ENCODE measurements at places on chromosomes 5 and 9. TPM values are rescaled to one million over a fixed set of nuclear protein-coding genes. Genes with fewer than 3 reads are reported as not detected.

Gene HSD17B3
- under 0.01 TPM for total RNA-seq

Gene SLCO6A1
- total RNA-seq, result not detected

Gene SLC25A2
- total RNA-seq, result 0.59 TPM

Gene SMIM33
- not detected for total RNA-seq

Gene ENTREP1
- total RNA-seq, result under 0.01 TPM

Gene TRPM3
- 1.2 TPM for total RNA-seq

Gene INSL4
- not detected for total RNA-seq

Gene TRIP13
- total RNA-seq, result 3.8 TPM

Gene HK3
- 1.8 TPM for total RNA-seq

Gene SMARCA2
- 83.1 TPM for total RNA-seq

Gene TENT4A
- total RNA-seq, result 16.5 TPM

Gene IRX2
- 5.3 TPM for total RNA-seq

Gene SLC46A2
- total RNA-seq, result under 0.01 TPM

Gene C8G
- total RNA-seq, result not detected

Gene IFNK
- total RNA-seq, result not detected

Gene CCDC192
- total RNA-seq, result not detected

Gene ADRA1B
- 0.36 TPM for total RNA-seq

Gene LECT2
- total RNA-seq, result not detected

Gene FGFR4
- 1.1 TPM for total RNA-seq

Gene GDF9
- 0.29 TPM for total RNA-seq

Gene TTC16
- under 0.01 TPM for total RNA-seq

Gene IL9
- total RNA-seq, result not detected

Measured in osteoblast (primary cell).